Posterior vena cava (tissue), 2 donors: ENCODE measurements at places on chromosomes 2 and 18. TPM values are rescaled to one million over a fixed set of nuclear protein-coding genes. Genes with fewer than 3 reads are reported as not detected.

DNA sequence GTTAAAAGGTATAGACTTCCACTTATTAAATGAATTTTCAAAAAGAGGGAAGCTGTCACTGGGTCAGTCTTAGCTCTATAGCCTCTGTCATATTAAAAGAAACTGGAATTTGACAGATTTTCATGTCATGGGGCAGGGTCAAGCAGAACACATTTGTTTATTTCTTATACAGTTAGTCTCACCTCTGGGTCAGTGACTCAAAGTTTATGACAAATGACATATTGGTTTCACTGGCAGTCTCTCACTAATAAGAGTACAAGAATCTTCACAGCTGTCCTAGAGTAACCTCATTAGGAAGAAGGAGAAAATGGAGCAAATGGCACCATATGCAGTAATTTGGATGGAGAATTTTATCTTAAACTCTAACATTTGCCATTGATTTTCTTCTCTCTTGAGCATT is 63.2 kb downstream of the MBD2 start:
- no peak for DNase-seq

GRCh38 chr18:79451237-79452125 is 55.8 kb downstream of the NFATC1 start:
- no peak for DNase-seq

- DNase-seq, result no peak
Observed at GRCh38 chr18:644395-645004, 13.0 kb upstream of the TYMS start.

- DNase-seq, result no peak
Observed at GRCh38 chr18:32695534-32695933, 77.3 kb downstream of the KLHL14 start.

- DNase-seq, result peak; percentile 78
Observed at GRCh38 chr2:148201075-148202004, 180.4 kb downstream of the MBD5 start.

- no peak for DNase-seq
Observed at GRCh38 chr18:69998523-69998987, 50.9 kb upstream of the CD226 start.

- DNase-seq, result no peak
Observed at GRCh38 chr2:83022631-83023210, 1436.4 kb downstream of the SUCLG1 start.

DNA sequence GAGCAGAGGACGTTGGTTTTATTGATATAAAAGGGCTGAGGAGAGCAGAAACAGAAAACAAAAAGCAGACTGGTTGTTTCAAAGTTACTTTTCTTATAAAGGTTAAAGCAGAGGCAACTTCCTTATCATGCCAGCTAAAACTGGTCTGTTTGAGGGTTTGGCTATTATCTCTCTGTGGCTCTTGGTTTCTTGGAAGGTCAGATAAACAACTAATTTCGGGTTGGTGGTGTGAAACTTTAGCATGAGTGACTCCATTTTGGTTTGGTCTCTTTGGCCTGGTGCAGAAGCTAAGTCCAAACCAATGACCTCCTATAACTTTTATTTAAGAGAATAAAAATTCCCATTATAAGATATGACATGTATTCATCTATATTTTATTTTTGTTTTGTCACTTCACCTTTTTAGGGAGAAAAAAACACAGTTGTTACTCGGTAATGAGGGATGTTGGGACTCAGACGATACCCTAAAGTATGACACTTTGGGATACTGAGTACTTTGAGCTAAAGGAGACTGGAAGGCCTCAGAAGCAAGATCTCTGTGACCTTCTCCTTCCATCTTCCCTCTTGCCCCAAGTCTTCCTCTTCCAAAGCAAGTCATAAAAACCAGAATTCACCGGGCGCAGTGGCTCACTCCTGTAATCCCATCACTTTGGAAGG is 23.3 kb downstream of the TNFAIP6 start:
- no peak for DNase-seq

- DNase-seq, result no peak
Observed at GRCh38 chr18:13577091-13577697, 149.2 kb downstream of the FAM210A start.

DNA sequence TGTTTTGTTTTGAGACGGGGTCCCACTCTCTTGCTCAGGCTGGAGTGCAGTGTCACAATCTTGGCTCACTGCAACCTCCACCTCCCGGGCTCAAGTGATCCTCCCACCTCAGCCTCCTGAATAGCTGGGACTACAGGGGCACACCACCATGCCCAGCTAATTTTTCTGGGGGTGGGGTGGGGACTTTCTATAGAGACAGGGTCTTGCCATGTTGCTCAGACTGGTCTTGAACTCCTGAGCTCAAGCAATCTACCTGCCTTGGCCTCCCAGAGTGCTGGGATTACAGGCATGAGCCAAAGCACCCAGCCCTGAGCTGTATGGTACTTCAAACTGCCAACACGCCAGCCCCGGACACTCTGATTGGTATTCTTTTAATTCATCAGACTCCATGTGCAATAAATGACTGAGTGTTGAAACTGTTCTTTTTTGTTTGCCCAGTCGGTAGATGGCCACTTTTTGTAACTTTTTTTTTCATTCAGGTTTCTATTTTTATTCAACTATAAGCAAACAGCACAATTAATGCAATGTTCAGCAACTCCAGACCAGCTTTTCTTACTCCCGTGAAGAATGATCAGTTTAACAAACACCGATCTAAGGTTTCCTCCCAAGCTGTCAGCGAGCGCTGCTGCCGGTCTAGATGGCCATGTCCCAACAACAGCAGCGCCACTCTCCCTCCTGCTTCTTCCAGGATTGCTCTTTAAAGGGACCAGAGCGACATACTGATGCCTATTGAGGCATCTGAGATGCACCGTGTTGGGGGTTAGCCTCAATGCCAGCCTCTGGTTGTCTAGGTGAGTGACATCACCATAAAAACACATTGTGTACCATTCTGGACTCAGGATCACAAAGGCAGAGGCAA is 12.5 kb upstream of the TGOLN2 start:
- DNase-seq, result no peak

DNA sequence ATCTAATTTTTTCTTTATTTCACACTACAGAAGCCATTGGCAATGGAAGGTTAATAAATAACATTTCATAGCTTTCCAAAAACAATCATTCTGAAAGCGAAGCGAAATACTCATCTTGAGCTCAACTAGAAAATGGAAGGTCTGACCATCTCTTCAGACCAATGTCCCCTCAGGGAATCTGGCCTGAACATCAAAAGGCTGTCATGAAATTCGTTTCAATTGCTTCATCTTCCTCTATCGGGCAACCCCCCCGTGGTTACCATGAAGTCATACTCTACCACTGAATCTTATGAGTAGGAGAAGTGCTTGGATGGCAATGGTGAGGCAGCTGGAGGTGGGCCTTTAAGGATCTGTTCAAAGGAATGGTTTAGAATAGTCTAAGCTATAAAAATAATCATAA is 22.9 kb upstream of the CYTIP start:
- DNase-seq, result no peak

- DNase-seq, result no peak
Observed at GRCh38 chr2:7116511-7116910, 199.3 kb downstream of the RNF144A start.

DNA sequence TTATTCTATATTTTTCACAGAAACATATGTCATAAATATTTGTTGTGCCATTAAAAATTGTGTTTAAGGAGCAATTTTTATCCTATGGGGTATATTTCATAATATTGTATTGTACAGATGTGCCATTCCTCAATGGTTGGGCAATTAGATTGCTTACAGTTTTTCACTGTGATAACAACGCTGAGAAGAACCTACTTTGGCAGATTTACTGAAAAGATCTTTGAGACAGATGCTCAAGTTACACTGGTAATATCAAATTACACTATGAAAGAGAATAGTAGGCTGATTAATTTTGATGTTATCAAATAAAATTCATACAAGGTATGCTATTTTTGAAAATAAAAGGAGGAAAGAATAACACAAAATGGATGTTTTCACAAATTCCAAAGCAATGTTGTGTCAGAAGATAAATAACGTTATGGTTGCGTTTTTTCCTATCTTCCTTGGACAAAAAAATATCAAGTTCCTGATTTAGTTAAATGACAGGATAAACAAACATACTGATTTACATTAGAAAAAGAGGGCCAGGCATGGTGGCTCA is 335.1 kb upstream of the ZNF521 start:
- no peak for DNase-seq

DNA sequence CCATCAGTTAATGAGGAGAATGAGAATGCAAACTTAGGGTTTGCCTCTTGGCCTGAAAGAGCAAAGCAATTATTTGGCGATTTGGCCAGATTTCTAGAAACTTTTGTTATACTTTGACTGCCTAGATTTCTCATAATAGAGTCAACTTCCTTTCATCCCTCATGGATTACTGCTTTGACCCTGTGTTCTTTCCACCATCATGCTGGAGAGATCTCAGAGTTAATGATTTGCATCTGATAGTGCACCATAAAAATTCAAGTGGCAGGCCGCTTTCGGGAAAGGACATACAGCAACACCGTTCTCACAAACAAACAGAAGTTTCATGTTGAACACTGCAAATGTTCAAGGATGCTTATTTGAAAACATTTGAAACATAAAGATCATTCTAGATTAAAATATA is 143.7 kb upstream of the ZFP36L2 start:
- no peak for DNase-seq

DNA sequence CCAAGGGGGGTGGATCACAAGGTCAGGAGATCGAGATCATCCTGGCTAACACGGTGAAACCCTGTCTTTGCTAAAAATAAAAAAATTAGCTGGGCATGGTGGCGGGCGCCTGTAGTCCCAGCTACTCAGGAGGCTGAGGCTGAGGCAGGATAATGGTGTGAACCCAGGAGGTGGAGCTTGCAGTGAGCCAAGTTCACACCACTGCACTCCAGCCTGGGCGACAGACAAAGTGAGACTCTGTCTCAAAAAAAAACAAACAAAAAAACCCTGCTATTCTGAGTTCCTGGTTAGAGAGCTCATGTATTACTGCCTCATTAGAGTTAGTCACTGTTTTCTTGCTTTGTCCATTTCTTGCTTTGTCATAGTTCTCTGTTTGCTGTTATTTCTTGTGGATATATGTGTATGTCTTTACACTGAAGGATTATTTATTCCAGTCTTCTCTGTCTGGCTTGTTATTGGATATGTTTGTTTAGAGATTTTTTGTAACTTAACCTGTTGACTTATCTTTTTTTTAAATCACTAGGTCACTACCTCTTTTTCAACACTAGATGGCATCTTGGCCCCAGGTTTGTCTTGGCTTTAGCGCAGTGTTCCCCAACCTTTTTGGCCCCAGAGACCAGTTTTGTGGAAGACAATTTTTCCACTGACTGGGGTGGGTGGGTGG is 17.0 kb downstream of the TTLL4 start:
- DNase-seq, result no peak

DNA sequence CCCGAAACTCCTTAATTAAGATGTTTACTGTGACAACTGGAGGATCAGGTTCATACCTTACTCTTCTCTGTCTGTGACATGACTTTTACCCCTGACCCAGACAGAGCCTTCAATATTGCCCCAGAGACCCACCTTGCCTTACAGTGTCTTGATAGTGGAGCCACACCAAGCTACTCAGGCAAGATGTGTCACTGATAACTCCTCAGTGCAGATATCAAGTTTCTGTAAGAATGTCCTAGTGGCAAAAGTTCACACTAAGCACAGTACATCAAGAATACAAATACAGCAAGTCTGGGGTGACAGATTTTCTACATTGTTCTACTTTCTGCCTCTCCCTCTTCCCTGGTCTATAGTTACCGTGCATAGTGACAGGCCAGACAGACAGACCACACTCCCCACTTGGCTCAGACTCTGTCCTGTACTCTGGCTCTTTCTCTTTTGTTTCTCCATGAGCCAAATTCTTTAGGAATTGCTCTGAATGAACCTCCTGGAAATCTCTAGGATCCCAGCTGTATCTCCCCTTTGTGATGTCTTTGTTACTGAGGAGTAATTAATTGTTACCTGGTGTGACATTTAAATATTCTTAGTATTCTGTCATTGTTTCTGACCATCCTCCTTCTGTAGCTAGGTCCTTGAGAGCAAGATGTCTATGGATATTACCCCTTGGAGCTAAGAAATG is 24.1 kb upstream of the APOB start:
- DNase-seq, result no peak

GRCh38 chr18:77314511-77314910 is 64.9 kb downstream of the GALR1 start:
- DNase-seq, result no peak

- DNase-seq, result no peak
Observed at GRCh38 chr2:197001921-197002320, 75.4 kb upstream of the PGAP1 start.

DNA sequence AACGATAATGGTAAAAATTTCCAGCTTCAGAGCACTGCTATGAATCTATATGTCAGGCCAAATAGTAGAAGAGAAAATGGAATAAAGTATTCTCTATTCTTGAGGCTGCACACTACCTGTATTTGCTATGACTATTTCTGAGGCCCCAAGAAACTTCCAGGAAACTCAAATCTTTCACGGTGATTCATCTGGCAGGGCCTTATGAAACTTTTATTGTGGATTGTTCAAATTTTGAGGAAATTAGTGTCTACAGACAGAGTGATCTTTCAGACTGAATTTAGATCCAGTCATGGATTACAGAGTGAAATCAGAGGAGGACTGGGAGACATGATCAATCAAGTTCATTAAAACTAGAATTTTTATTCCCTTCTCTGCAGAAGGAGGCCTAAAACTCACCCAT is 4.1 kb upstream of the VSNL1 start:
- DNase-seq, result no peak

DNA sequence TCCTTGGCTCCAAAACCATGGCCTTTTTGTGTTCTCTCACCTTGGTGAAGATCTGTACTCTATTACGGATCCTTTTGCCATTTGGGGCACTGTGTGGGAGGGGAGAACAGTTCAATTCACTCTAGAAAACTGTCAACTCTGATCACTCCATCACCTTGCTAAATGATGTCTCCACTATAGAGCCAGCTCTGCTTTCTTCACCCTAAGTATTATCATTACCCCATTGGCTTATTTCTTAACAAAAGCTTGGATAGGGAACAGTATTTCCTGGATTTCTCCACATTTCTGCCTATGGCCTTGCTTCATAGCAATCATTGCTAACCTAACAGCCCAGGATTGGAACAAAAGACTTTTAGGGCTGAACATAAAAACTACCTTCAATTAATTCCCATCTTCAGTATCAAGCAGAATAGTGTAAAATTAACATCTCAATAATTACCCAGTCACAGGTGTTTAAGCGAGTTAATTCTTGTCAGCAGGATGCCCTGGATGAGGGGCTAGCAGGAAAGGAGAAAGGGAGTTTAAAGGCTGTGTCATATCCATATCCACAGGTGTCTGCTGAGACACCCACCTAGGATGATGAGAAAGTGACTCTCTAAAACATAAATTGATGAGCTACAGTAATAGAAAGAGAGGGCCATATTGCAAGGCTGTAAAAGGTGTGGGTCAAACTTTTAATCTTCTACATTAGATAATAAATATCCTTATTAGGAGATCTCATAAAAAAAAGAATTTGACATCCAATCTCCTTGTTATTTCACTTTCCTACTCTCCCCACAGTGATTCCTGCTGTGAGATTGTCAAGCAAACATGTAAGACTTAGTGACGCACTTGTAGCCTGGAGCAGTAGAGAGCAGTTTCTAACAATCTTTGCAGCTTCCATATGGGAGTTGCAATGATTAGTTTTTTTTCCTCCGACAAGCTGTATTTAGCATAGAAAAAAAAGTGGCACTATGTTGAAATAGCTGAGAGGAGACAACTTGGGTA is 589.5 kb upstream of the NXPH2 start:
- DNase-seq, result no peak

The ALKAL2 gene
- 63.8 TPM for total RNA-seq

The SGPP2 gene
- total RNA-seq, result not detected

The PROKR1 gene
- not detected for total RNA-seq

The KCNF1 gene
- total RNA-seq, result 0.29 TPM

The TRABD2A gene
- total RNA-seq, result 2.6 TPM

The SLC38A11 gene
- total RNA-seq, result 1.3 TPM

The PRKD3 gene
- total RNA-seq, result 39.4 TPM
